Astrocyte (in vitro differentiated cells and primary cell): ENCODE measurements at places on chromosomes 6 and 20.

GRCh38 chr20:58956078-58956477 is 25.0 kb upstream of the NELFCD start:
- no peak for DNase-seq
- no peaks in the 10 kb centered on the region for H3K36me3 ChIP-seq
- no peaks in the 10 kb centered on the region for H3K4me1 ChIP-seq
- no peaks in the 10 kb centered on the region for H3K27me3 ChIP-seq

GRCh38 chr6:91664327-91664959 is 1077.6 kb upstream of the MAP3K7 start:
- H3K4me3 ChIP-seq: no peak overlapping the region
- no peak overlapping the region for H3K27ac ChIP-seq
- H3K4me1 ChIP-seq: peaks cover under 1% of the 10 kb centered on the region
- H3K27me3 ChIP-seq: no peaks in the 10 kb centered on the region
- no peaks in the 10 kb centered on the region for H3K36me3 ChIP-seq

DNA sequence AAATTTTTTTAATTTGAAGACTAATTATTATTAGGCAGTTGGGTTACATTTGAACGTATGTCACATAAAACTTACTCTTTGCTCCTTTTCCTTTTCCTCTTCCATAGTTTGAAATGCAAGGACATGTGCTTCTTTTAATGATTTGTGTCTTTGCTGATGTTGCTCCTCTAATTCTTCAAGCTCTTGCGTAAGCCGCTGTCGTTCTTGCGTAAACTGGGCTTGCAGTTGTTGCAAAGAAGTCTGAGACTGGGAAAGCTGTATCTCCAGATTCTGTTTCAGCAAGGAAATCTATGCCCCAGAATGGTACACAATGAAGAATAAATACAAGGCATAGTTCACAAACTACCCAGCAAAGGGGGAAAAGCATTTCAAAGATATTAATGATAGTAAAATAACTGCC is 45.1 kb upstream of the MCM9 start:
- H3K27ac ChIP-seq: no peak overlapping the region
- DNase-seq: no peak
- H3K36me3 ChIP-seq: no peaks in the 10 kb centered on the region
- H3K27me3 ChIP-seq: no peaks in the 10 kb centered on the region
- no peaks in the 10 kb centered on the region for H3K4me1 ChIP-seq

GRCh38 chr6:162150295-162150694 is 577.3 kb downstream of the PRKN start:
- no peak overlapping the region for H3K4me3 ChIP-seq
- H3K27ac ChIP-seq: no peak overlapping the region
- H3K36me3 ChIP-seq: no peaks in the 10 kb centered on the region
- no peak for DNase-seq
- H3K27me3 ChIP-seq: no peaks in the 10 kb centered on the region

- H3K36me3 ChIP-seq: no peaks in the 10 kb centered on the region
- no peak for DNase-seq
- H3K4me3 ChIP-seq: no peak within 1 kb of the TSS
- H3K4me1 ChIP-seq: no peaks in the 10 kb centered on the region
- H3K27me3 ChIP-seq: no peaks in the 10 kb centered on the region
These were observed at the start of gene IL17A for GRCh38 chr6:52186075-52186474. Gene IL17A, plus strand, starts transcription at chr6:52186375. Its CDS starts 57 bp downstream, at chr6:52186432.

DNA sequence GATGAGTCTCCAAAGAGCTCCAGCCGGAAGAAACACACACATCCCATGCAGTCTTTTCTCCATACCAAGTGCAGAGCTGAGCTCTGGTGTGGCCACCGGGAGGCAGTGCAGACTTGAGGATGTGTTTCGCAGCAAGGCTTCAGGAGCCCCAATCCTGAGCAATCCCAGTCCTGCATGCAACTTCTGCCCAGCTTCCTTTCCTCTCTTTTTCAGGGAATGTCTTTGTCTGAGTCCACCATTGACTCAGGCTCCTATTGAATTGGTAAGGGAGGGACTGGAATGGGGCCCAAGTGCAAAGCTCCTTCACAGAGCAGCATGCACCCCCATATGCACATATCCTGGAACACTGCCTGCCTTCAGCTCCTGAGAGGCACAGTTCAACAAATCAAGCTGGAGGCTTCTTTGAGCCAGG is 50.5 kb upstream of the ASIP start:
- H3K27ac ChIP-seq: no peak overlapping the region
- H3K27me3 ChIP-seq: peaks cover 30% of the 10 kb centered on the region
- peak; percentile 67 for DNase-seq

- no peaks in the 10 kb centered on the region for H3K27me3 ChIP-seq
- H3K4me1 ChIP-seq: no peaks in the 10 kb centered on the region
- peaks cover 53% of the 10 kb centered on the region for H3K36me3 ChIP-seq
- H3K27ac ChIP-seq: no peak overlapping the region
- no peak for DNase-seq
These were observed 298.6 kb downstream of the SYNE1 start for GRCh38 chr6:152338335-152339125.
